Natural killer cell (primary cell): ENCODE measurements at places on chromosomes 7 and 10.

- H3K27me3 ChIP-seq: no peaks in the 10 kb centered on the region
- H3K4me3 ChIP-seq: no peak overlapping the region
- no peaks in the 10 kb centered on the region for H3K36me3 ChIP-seq
- peaks cover 5% of the 10 kb centered on the region for H3K4me1 ChIP-seq
These were observed 59.7 kb upstream of the CCDC71L start for GRCh38 chr7:106720641-106721040.

- H3K27me3 ChIP-seq: no peaks in the 10 kb centered on the region
- no peak overlapping the region for H3K27ac ChIP-seq
- H3K36me3 ChIP-seq: no peaks in the 10 kb centered on the region
- DNase-seq: no peak
- no peak overlapping the region for H3K4me3 ChIP-seq
These were observed 751.4 kb upstream of the GALNT17 start for GRCh38 chr7:70380421-70381015.

DNA sequence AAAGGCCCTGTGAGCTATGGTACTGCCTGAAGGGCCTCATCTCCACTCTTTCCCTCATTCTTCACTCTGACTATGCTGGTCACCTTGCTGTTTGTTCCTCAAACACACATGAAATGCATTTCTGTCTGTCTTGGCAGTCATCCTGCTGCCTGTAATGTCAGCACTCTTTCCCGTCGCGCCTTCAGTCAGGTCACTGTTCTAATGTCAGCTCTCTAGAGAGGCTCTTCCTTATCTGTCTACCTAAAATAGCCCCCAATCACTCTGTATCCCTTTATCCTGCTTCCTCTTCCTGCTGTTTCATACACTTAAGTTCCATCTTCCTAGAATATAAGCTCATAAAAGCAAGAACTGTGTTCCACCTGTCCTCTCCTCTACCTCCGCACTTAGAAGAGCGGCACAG, 215.5 kb downstream of the ZNF33B start:
- no peak overlapping the region for H3K27ac ChIP-seq
- H3K4me3 ChIP-seq: no peak overlapping the region
- H3K4me1 ChIP-seq: no peaks in the 10 kb centered on the region
- no peaks in the 10 kb centered on the region for H3K27me3 ChIP-seq

GRCh38 chr7:137798073-137798763, 48.6 kb downstream of the DGKI start:
- DNase-seq: no peak
- H3K27ac ChIP-seq: no peak overlapping the region
- no peaks in the 10 kb centered on the region for H3K27me3 ChIP-seq
- no peaks in the 10 kb centered on the region for H3K4me1 ChIP-seq

GRCh38 chr7:86760236-86760635, 116.5 kb downstream of the GRM3 start:
- H3K4me1 ChIP-seq: no peaks in the 10 kb centered on the region
- no peak overlapping the region for H3K4me3 ChIP-seq
- H3K27me3 ChIP-seq: no peaks in the 10 kb centered on the region

DNA sequence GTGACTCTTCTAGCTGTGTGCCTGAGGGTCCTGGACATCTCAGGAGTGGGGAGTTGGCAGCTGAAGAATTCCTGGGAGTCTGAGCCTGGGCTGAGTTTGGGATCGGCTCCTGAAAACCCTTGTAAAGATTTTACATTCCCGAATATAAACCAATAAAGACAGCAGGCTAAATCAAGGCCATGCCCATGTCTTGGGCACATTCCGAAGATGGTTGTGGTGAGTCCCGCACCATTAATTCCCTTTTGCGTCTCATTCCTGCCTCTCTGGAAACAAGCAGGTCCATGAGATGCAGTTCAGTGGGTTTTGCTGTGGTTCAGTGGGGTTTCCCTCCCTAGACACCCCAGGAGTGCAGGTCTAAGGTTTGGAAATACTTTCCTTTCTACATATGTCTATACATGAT, 90.9 kb downstream of the COL26A1 start:
- no peaks in the 10 kb centered on the region for H3K4me1 ChIP-seq
- H3K4me3 ChIP-seq: no peak overlapping the region
- H3K27me3 ChIP-seq: no peaks in the 10 kb centered on the region
- DNase-seq: no peak
- no peak overlapping the region for H3K27ac ChIP-seq

DNA sequence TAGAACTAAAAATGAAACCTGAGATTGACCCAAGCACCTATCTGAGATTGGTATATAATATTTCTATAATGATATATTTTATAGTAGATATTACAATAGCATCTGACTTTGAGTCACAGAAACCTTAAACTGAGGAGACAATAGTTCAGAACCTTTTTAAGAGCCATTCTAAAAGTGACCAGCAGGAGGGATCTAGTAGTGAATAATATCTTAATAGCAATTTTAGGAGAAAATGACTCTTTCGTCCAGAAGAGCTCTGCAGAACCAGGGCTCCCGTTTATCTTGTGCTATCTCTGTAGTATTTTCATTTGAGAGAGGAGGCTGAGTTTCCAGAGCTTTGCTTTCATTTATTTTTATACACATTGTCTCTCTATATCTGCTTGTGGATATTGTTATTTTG, 68.1 kb downstream of the PODXL start:
- peaks cover 21% of the 10 kb centered on the region for H3K36me3 ChIP-seq
- H3K27me3 ChIP-seq: no peaks in the 10 kb centered on the region
- no peak for DNase-seq
- no peak overlapping the region for H3K4me3 ChIP-seq
- H3K27ac ChIP-seq: no peak overlapping the region
- H3K4me1 ChIP-seq: no peaks in the 10 kb centered on the region

- H3K27me3 ChIP-seq: no peaks in the 10 kb centered on the region
- H3K27ac ChIP-seq: no peak overlapping the region
These were observed 326.6 kb upstream of the POM121L12 start for GRCh38 chr7:52708846-52709245.

DNA sequence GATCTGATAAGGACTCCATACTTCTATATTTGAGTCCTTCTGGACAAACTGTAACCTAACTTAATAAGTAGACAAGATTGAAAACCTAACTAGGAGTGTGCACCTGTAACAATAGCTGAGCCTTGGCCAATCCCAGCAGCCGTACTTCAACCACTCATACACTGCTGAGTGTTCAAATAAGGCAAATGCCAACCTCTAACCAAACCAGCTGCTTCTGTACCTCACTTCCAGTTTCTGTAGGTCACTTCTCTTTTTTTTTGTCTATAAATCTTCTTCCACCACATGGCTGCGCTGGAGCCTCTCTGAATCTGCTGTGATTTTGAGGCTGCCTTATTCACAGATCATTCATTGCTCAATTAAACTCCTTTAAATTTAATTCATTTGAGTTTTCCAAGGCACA, 753.2 kb downstream of the DNAJB9 start:
- H3K27me3 ChIP-seq: no peaks in the 10 kb centered on the region
- no peaks in the 10 kb centered on the region for H3K4me1 ChIP-seq
- no peak for DNase-seq
- no peak overlapping the region for H3K4me3 ChIP-seq
- no peaks in the 10 kb centered on the region for H3K36me3 ChIP-seq

GRCh38 chr10:94546901-94547185, 1.3 kb downstream of the HELLS start:
- H3K27me3 ChIP-seq: no peaks in the 10 kb centered on the region
- no peak overlapping the region for H3K27ac ChIP-seq
- no peak overlapping the region for H3K4me3 ChIP-seq
- no peaks in the 10 kb centered on the region for H3K36me3 ChIP-seq

DNA sequence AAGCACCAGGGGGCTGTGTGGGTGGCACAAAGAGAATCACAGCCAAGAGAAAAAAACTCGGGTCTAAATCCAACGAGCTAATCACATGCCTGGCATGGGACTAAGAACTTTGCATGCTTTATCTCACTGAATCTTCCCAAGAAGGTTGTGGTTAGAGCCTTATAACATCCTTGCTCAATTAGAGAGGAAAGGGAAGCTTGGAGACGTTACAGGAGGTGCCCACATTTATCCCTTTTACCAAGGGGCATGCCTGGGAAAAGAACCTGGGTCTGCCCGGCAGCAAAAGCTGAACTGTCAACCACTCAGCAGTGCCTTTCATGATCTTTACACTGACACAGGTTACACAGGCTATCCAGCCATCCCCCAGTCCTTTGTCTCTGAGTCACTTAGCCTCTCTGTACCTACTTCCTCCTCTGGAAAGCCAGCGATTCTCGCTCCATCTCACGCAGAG, 190.1 kb downstream of the PRPF18 start:
- no peaks in the 10 kb centered on the region for H3K27me3 ChIP-seq
- no peak for DNase-seq
- H3K4me1 ChIP-seq: peaks cover 4% of the 10 kb centered on the region
- no peak overlapping the region for H3K27ac ChIP-seq
- no peaks in the 10 kb centered on the region for H3K36me3 ChIP-seq

GRCh38 chr10:104038537-104038936, 47.1 kb downstream of the COL17A1 start:
- H3K27ac ChIP-seq: no peak overlapping the region
- H3K27me3 ChIP-seq: no peaks in the 10 kb centered on the region
- no peaks in the 10 kb centered on the region for H3K36me3 ChIP-seq
- no peak overlapping the region for H3K4me3 ChIP-seq
- DNase-seq: no peak
- H3K4me1 ChIP-seq: no peaks in the 10 kb centered on the region

- no peak overlapping the region for H3K27ac ChIP-seq
- no peaks in the 10 kb centered on the region for H3K36me3 ChIP-seq
- no peaks in the 10 kb centered on the region for H3K4me1 ChIP-seq
- no peak overlapping the region for H3K4me3 ChIP-seq
- H3K27me3 ChIP-seq: peaks cover 3% of the 10 kb centered on the region
These were observed 244.7 kb upstream of the GPR26 start for GRCh38 chr10:123421461-123421860.

GRCh38 chr7:102471791-102472125, 7.0 kb downstream of the POLR2J start:
- H3K27me3 ChIP-seq: no peaks in the 10 kb centered on the region
- H3K36me3 ChIP-seq: peaks cover 26% of the 10 kb centered on the region
- H3K4me3 ChIP-seq: no peak overlapping the region
- DNase-seq: no peak

- H3K27ac ChIP-seq: no peak overlapping the region
- H3K4me1 ChIP-seq: no peaks in the 10 kb centered on the region
- H3K4me3 ChIP-seq: no peak overlapping the region
These were observed 4.2 kb downstream of the CCL24 start for GRCh38 chr7:75809396-75809795.
